Stimulated activated CD4-positive, alpha-beta T cell treated with anti-CD3 and anti-CD28 coated beads, Interleukin-1b, Interleukin-23, amount 100 ng/mL, for 1 hour (primary cell): ENCODE measurements at places on chromosomes 4 and X.
A peak's percentile ranks its signal among the peaks of the same experiment; 100 is the strongest.

DNA sequence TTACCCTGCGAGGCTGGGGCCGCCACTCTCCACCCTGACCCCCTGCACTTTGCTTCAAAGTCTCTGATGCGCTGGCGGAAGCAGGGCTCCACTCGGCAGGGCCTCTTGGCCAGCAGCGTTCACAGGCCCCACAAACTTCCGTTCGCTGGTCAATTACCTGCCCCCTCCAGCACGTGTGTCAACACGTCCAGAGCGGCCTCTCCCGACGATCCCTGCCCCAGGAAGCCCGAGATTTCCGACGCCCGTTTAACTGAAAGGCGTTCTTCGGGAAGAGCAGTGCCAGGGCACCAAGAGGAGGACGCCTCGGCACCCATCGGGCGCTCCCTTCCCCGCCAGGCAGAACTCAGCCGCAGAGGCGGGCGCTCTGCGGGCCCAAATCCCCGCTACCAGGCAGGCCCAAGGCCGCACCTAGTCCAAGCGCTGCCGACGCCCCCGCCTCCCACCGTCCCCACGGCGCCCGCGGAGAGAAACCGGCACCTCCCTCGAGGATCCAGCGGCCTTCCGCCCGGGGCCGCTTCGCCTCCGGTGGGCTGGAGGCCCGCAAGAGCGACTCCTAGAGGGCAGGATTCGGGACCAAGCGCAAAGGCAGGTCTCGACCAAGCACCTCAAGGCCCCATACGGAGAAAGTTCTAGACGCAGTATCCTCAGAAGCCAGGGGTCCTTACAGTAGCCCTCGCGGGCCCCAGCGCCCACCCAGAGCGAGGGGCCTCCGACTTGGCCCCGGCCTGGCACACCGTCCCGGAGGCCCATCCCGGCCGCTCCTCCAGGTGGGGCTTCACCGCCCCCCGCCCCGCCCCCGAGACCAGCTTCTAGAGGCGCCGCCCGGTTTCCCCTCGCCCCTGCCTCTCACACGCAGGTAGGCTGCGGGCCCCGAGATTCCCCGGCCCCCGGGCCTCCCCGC lies 586 bp downstream of the BCAP31 start:
- DNase-seq = peak; percentile 37

- DNase-seq = no peak
Measured at GRCh38 chr4:7322166-7322991, 112.4 kb downstream of the PSAPL1 start.

GRCh38 chr4:14386196-14386595 lies 616.1 kb upstream of the CPEB2 start:
- no peak for DNase-seq

DNA sequence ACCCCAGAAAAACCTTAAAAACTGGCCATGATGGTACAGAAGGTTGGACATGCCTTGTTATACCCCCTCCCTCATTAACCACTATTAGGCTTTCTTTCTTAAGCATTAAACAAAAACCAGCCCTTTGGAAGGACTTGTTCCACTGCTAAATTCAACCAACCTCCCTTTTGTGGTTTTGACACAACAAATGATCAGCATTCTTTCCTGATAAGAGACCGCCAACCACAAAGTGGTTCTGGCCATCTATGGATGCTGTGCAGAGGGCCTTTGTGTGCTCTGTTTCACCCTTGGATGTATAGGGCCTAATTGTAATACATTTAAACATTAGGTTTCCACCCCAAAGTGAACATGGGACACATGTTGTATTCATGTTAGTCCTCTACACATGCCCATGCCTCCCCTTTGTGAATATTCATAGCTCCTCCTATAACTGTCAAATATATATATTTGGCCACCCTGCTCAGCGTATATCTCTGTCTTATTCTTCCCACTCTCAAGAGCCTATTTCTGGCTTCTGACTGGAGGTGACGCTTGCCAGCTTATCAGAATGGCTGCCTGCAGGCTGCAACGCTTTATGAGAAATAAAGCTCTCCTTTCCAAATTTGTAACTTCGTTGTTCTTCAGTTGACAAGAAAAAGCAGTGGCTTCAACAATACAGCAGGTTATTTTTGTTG lies 126.6 kb downstream of the NPNT start:
- DNase-seq = no peak

DNA sequence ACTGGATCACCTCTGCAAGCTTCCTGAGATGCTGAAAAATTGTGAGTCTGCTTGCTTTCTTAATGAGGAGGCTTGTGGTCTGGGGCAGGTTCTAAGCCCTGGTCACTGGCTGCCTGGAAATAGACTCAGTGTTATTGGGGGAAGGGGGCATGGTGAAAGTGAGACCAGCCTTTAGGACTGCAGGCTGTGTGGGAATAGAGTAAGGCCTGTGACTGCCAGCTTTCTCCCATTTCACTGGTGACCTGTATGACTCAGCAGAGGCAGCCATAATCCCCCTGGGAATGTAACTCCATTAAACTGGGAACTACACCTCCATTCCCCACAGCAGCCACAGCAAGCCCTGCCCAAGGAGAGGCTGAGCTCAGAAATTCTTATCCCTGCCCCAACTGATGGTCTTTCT lies 55.9 kb upstream of the IL15 start:
- no peak for DNase-seq

GRCh38 chr4:15291122-15291521 lies 136.7 kb upstream of the C1QTNF7 start:
- no peak for DNase-seq

DNA sequence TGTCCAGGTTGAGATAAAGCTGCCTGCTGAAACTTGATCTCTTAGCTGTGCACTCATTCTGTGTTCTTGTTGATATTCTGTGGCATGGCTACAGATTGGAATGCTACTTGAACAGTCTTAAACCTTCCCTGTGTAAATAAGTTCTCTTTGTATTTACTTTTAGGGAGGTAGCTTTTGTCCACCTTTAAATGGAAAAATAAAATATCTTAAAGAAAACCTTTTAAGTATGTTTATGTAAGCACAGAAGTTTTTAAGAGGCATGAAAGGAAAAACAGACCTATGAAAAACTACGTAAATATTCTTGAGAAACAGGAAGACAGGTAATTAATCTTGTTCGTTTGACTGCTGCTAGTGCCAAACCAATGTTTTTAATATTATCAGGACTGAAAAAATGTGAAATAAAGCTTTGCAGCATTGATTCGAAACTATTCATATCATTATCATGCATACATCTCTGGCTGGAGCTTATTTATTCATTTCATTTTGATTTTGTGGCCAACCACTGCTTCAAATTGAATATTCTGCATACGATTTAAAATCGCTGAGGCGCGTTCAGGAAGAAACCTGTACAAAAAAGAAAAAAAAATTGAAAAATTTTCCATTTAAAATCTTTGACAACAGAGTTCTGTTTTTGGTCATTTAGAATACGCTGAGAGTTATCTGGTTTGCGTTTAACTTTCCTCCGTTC lies 17.8 kb downstream of the HSD17B13 start:
- no peak for DNase-seq

GRCh38 chr4:71221510-71222466 lies 117.0 kb upstream of the SLC4A4 start:
- no peak for DNase-seq

GRCh38 chr4:37742149-37742548 lies 56.0 kb upstream of the RELL1 start:
- DNase-seq = no peak

DNA sequence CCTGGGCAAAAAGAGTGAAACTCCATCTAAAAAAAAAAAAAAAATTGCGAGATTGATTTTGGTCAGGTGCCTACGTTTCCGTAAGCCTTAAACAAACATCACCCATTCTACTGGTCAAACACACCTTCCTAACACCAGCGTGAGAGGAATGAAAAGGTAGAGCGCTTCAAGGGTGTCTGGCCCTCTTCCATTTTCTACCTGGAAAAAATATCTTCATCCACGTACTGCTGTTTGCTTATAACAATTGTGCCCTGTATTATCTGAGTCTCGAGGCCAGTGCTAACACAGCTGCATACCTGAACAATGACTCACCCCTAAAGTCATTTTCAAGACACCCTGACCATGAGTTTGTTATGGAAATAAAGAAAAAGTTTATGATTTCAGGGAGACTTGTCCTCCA lies 13.9 kb downstream of the TMSB4X start:
- no peak for DNase-seq

DNA sequence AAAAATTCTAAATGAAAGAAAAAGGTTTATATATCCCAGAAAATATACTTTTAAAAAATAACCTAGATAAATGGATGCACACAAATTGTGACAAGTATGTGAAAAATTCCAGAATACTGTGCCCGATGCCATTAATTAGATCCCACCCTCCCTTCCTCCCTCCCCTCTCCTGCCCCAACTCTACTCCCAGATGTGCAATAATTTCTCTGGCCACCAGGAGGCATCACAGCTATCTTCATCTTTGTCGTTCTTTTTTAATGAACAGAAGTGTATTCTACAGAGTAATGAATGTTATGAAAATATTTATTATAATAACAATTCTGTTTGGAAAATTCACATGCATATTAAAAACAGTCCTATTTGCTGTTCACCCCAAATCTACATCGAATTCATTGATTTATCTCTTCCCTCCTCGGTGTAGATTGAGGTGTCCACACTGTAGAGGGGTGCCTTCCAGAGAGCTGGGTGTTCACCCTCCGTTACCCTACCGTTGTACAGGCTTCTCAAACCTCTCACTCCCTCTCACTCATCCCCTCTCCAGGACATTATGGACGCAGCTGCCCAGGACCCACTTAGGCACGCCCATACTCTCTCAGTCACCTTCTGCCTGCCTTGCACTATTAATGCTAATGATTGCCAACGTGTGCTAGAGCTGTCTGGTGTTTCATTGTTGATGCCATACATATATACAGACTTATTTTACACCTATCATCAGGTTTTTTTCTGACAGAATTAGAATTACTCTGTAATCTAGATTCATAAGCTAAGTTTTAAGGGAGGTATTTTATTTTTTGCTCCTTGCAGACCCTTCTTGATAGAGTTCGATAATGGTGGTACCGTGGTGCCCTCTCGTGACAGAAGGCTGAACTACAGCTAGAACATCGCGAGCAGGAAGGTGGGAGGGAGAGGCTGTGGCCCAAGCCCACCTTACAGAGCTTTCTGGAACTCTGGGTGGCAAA lies 14.1 kb downstream of the RAB40AL start:
- DNase-seq = no peak

- no peak for DNase-seq
Measured at GRCh38 chrX:32774966-32775365, 436.4 kb downstream of the DMD start.

DNA sequence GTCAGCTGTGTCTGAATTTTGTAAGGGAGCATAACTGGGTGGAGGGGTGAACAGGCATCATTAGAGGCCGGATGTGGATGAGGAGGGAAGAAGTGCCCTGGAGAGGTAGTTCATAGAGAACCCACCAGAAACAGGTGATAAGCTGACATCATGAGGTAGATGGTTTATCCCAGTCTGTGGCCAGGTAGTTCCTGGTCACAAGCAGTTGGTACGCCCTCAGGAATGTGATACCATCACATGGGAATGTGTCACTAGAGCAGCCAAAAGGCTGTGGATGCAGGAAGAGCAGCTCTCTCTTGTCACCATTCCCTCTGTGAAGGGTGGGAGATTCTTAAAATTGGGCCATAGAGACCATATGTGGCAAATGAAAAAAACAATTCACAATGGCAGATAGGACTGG lies 21.9 kb downstream of the MSN start:
- no peak for DNase-seq

- DNase-seq = no peak
Measured at GRCh38 chrX:149079805-149080406, 425.2 kb downstream of the IDS start.

- no peak for DNase-seq
Measured at GRCh38 chr4:142124874-142125273, 488.5 kb downstream of the IL15 start.

- no peak for DNase-seq
Measured at GRCh38 chr4:85807247-85807950, 332.4 kb downstream of the ARHGAP24 start.

DNA sequence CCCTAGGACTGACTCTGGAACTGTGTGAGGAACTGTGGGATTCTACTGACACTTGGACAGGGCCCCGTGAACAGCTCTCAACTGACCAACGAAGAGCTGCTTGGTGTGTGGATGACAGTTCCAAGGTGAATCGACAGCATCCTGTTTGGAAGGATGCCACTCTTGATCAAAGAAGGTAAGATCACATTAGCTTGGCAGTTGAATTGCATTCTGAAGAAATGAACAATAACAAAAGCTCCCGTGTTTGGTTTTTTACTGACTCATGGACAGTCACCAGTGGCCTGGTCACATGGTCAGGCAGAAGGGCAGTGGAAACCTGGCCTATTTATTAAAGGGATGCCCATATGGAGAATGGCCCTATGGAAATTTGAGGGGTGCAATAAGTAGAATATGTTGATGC lies 33.1 kb upstream of the GPR34 start:
- no peak for DNase-seq

- no peak for DNase-seq
Measured at GRCh38 chrX:40171513-40172400, 74.0 kb upstream of the BCOR start.

- DNase-seq = no peak
Measured at GRCh38 chr4:133524369-133524768, 375.3 kb downstream of the PCDH10 start.

- no peak for DNase-seq
Measured at GRCh38 chrX:37829721-37830120, 17.6 kb downstream of the DYNLT3 start.

DNA sequence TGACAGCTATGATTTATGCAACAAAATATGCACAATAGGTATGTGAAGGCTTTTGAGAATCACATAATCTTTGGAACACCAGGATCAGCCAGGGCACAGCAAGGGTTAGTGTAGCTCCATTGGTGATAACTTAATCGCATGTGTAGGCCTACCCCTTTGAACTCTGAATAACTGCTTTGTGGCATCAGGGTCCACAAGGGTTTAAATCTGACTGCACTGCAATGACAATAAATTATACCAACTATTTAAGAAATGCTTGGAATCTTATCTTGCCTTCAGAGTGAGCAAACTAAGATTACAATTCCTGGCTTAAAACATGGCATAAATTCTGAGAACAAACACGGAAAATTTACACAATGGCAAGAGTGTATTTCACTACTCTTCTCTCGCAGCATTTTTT lies 245.8 kb downstream of the FBXO8 start:
- no peak for DNase-seq

DNA sequence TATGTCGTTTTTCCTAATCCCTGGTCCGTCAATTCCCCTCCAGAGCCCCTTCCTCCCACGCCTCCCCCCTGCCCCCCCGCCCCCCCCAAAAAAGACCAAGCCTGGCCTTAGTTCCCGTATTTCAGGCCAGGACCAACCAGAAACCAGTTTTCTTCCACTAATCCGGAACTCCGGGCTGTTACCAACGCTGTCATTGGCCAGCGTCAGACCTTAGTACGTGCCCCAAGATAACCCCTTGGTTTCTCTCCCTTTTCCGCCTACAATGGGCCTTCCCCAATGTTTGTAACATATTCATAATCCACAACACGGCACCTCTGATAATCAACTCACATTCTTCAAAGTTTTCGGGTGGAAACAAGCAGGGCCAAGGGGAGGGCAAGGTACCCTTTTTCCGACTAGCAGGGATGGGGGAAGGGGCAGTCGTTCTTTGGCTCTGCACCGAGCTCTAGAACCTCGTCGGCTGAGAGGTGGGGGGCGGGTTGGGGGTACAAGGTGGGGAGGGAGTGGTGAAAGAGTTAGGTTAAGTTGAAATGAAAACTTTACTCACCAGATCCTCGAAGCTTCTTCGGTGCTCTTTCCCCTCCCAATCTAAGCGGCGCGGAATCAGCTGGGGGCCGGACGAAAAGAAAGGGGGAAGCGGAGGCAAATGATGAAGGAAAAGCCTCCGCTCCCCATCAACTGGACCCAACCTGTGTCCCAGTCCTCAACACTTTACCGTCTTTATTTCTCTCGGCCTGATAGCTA lies 1.5 kb downstream of the BRWD3 start:
- DNase-seq = peak; percentile 40
